ENCODE measurements at places on chromosomes 3 and 15.

GRCh38 chr3:162743091-162743490, 1246.5 kb downstream of the OTOL1 start:
- DNase-seq, result no peak

GRCh38 chr3:179181993-179182551, 33.9 kb downstream of the PIK3CA start:
- no peak for DNase-seq

DNA sequence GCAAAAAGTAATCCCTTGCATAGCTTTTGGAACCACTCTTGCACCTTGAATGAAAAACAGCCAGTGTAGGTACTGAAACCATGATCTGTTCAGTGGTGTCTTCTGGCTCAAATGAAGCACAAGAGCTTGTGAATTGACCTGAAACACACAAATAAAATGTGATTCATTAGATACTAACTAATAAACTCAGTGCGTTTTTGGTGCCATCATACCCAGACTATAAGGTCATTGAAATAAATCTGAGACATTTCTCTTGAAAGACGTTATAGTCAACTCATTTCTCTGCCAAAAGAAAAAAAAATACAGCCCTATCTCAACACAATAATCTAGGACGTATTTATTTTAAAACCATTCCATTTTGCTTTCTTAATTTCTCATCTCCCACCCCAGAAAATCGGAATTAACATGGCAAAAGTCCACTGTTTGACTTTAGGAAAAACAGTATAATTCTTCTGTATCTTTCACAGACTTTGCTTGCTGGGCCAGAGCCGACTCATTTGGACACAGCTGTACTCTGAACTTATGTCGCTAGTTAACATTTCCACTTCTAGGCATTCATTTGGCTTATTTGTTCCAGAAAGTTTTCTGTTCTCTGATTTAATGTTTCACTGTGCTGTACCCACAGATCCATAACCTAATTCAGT, 284.9 kb upstream of the TBL1XR1 start:
- no peak for DNase-seq

DNA sequence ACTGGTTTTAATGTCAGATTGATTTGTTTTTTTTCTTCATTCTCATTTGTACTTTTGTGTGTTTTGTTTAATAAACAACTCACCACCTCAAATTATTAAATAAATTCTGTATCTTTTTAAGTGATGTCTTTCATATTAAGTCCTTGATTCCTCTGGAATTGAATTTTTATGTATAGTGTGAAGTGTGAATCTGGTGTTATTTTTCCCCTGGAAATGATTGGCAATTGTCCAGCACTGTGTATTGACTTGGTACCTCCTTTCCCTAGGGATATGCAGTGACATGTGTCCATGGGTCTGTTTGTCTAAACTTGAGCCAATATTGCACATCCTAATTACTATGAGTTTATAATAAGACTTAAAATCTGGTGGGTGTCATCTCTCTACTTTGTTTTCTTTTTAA, 2.1 kb downstream of the RNU5B-1 start:
- no peak for DNase-seq
